ENCODE measurements at places on chromosomes 13 and 19.

DNA sequence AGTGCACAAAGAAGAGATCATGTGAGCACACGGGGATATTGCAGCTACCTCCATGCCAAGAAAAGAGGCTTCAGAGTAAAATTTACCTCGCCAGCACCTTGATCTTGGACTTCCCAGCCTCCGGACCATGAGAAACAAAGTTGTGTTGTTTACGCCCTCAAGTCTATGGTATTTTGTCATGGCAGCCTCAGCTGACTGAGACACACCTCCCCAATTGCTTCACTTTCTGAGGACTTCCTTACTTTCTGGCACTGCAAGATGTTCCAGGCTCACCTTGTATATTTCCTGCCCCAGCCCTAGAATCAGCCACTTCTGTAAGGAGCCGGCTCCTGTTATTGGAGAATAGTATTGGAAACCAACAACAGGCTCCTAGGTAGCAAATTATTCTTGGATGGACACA, 6.6 kb upstream of the CEBPG start:
- DNase-seq = no peak

DNA sequence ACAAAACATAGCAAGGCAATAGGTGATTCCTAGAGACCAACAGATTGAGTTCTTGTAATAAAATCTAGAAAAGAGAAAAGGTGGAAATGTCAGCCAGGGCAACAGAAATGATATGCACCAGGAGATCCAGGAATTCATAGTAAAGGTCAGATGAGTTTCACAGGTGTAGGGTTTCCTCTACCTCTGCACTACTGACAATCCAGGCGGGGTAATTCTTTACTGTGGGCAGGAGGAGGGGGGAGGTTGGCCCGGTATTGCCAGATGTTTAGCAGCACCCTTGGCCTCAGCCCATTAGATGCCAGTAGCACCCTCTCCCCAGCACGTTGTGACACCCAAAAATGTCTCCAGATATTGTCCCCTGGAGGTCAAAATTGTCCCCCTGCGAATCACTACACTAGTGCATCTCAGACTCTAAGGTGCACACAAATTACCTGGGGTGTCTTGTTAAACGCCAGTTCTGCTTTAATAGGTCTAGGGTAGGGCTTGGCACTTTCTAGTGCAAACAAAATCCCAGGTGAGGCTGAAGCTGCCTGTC, 3.5 kb upstream of the UBAC2 start:
- DNase-seq = no peak

- no peak for DNase-seq
Observed at GRCh38 chr13:47484548-47484947, 516.5 kb downstream of the SUCLA2 start.

- DNase-seq = no peak
Observed at GRCh38 chr13:49932066-49932465, 4.1 kb downstream of the SPRYD7 start.

DNA sequence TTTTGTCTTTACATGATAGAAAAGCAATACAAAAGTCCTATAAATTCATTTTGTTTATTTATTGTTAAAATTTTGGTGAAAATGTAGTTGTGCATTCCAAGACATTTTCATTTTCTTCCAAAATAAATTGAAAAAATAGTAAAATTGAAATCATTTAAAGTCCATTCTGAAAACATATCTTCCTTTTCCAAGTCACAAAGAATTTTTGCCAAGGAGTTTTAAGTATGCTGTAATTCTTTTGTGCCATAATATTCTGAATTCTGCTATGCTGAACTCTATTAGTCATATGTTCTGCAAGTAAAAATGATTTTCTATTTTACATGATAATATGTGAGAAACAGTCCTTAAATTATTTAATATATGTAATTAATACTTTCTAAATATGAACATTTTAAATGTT, 879.6 kb upstream of the SLC10A2 start:
- DNase-seq = no peak

DNA sequence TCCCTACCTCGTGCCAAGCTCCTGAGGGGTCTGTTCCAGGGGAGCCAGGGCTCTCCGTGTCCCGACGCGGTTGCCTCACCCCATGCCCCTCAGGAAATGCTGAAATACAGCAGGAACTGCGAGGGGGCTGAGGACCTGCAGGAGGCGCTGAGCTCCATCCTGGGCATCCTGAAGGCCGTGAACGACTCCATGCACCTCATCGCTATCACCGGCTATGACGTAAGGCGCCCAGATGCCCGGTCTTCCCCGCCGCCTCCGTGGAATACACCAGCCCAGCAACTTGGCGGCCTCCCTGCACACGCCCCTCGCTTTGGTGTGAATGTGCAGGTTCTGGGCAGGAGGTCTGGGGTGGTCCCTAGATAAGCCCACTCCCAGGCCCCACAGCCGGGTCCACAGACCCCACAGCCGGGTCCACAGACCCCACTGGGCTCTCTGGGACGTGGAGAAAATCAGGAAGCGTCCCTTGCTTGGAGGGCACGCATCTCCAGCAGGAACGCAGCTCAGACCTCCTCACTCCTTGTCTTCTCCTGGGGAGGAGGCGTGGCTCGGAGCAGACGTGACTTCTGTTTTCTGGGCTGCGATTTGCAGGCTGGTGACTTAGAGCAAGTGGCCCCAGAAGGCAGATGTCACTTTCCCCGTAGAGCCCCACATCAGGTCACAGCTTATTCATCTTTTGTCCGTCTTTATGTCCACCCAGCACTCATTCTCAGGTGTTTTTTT, 19.4 kb upstream of the F7 start:
- no peak for DNase-seq

DNA sequence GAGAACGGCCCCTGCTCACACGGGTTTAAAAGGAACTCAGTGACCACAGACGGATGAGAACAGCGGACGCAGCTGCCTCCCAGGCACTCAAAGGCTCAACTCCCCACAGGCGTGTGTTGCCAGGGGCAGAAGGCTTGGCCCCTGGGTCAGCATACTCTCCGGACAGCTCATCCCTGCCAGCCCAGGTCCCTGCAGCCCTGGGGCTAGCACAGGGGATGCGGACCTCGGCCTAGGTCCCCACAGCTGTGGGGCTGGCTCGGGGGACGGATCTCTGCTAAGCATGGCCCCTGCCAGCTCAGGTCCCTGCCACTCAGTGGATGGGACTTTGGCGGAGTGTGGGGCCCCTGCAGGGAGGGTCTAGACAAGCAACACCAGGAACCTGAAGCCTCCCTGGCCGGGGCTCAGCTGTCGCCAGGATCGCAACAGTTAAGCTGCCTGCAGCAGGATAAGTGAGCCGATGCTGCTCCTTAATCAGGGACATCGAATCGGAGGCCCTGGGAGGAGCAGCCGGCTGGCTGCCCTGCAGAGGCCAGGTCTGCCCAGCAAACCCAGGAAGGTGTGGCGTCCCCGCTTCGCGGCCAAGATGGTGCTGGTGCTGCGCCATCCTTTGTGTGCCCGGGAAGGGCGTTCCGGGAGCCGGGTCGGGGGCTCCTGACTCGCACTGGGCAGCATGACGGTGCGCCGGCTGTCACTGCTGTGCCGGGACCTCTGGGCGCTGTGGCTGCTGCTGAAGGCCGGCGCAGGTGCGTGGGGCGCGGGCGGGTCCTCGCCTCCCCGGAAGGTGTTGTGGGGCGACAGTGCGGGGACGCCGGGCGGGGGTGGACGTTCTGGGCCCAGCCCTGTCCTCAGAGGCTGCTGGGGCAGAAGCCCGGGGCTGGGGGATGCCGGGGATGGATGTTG, 32.5 kb downstream of the MCF2L start:
- no peak for DNase-seq

- DNase-seq = no peak
Observed at GRCh38 chr13:113166681-113167080, 8.2 kb downstream of the PROZ start.

DNA sequence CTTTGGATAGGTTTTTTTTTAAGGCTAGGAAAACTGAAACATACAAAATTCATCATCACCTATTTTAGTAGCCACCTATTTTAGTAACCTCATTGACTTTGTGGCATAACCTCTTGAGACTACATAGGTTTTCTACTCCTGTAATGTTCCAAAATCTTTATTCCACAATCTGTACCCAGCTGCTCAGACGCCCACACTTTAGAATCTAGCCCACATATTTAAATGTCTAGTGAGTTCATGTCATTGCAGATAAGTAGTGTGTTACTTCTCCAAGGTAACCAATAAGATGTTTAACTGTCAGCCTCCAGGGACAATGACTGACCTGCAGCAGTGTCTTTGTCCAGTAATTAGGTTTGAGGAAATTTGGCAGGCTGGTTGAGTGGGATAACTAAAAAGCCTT, 330.2 kb downstream of the MZT1 start:
- DNase-seq = no peak

GRCh38 chr13:29589234-29589633, 6.3 kb downstream of the SLC7A1 start:
- DNase-seq = no peak

GRCh38 chr13:49690133-49690994, 922 bp downstream of the EBPL start:
- peak; percentile 44 for DNase-seq

DNA sequence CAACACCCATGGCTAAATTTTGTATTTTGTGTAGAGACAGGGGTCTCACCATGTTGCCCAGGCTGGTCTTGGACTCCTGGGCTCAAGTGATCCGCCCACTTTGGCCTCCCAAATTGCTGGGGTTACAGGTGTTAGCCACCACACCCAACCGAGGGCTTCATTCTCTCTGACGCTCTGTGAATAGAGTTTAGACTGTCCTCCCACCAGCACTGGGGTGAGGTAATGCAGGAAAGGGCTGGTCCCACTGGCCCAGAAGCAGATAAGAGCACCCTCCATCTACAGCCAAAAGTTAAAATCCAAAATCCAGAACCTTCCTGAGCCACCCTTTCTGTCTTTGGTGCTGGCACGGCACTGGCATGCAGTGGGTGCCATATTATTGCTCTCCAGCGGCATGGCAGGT, 31.8 kb upstream of the HOMER3 start:
- DNase-seq = no peak

DNA sequence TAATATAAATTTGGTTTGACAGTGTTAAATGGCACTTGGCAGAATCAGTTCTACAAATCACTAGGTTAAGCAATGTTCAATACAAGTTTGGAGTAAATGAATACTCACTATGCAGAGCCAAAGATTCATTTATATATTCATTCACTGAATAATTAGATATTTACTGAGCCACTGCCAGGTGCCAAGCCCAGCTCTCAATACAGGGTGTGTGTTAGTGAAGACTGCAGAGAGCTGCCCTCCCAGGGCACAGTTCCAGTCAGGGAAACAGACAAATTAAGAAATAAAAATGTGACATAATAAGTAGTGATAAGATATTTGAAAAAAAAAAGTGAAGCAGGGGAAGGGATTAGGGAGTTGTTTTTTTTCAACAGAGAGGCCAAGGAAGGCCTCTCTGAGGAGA, 411.7 kb downstream of the KCNRG start:
- no peak for DNase-seq

GRCh38 chr13:73521290-73521624, 462.5 kb downstream of the KLF5 start:
- no peak for DNase-seq

DNA sequence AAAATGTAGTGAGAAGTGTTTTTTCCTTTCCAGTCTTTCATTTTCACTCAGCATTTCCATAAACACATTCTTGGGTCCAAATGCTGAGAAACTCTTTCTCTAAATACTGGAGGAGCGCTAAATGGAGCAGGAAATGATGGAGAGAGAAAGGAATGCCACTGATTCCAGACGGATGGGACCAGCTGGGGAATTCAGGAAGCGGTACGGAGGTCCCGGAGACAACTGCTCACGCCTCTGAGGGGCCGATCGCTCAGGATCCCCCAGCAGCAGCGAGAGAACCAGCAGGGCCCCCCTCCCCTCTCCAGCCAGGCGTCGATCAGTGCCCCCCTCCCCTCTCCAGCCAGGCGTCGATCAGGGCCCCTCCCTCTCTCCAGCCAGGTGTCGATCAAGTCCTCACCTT, 13.2 kb downstream of the RASA3 start:
- DNase-seq = peak; percentile 94

GRCh38 chr19:33444562-33445441, 71.3 kb downstream of the CEBPG start:
- DNase-seq = no peak

- DNase-seq = no peak
Observed at GRCh38 chr19:39308531-39309304, 11.9 kb downstream of the LRFN1 start.

DNA sequence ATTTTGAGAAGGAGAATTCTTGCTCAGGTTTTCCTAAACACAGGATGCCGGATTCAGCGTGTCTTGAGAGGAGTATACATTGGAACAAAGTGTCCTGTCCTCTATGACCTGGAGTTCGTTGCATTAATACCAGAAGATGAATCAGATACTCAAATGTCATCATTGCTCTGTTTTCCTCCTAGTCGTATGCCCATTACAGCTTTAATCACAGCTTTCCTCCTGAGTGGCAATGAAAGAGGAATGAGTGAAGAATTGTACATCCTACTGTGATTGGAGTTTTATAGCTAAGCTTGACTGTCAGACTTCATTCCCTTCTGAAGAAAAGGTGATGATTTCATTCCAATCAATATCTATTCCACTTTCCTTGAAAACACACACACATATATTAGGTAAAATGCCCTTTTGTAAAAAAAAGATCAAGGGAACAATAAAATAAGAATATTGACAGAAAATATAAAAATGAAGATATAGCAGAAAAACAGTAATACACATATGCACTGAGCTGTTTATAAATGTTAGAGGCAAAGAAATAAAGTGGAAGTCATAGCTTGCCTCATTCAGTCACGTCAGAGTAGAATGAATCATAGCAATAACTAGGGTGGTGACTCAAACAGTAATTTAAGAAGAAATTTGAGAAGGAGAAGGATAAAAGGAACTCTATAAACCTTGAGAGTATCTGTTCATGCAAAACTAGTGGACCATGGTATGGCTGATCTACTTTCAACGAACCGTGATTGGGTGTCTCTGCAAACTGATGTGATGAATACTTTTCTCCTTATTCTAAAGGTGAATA, 501.5 kb downstream of the SUCLA2 start:
- DNase-seq = no peak

DNA sequence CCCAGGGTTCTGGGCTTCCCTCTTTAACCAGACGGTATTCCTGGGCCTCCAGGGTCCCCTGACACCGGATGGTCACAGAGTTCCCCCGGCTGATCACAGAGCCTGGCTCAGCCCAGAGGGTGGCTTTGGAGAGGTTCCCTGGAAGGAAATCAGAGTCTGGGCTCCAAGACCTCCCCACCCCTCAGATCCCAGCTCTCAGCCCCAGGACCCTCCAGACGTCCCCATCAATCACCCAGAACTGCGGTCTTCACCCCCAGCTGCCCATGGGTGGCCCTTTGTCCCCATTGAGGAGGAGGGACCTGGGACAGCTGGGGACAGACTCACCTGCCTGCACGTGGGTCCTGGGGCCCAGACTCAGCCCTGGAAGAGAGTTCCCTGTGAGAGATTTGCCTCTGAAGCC, 955 bp downstream of the LILRA5 start:
- DNase-seq = no peak

DNA sequence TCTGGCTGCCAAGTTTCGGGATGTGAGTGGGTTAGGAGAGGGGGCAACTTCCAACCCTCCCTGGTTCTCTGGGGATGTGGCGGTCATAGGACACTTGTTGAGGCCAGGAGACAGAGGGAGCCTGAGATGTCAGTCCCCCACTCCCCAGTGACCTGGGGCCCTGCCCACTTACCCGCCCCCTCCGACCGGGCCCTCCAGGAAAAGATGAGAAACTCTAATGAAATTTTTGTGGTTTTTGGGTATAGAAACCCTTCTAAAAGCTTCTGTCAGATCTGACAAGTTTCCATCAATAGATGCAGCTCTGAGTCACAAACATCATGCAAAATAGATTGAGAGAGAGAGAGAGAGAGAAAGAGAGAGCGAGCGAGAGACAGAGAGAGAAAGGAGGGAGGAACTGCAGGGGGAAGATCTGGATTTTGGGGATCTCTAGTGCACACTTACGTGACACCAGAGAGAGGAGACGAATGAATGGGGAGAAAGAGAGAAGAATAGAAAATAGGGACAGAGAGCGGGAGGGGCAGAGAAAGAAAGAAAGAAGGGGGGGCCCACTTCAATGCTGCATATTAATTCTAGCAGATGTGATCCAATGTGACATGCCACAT, 94.0 kb downstream of the PTPRS start:
- no peak for DNase-seq

Data from kidney capillary endothelial cell (primary cell).